ENCODE measurements at places on chromosomes 1 and 21. TPM values are rescaled to one million over a fixed set of nuclear protein-coding genes. Genes with fewer than 3 reads are reported as not detected.

DNA sequence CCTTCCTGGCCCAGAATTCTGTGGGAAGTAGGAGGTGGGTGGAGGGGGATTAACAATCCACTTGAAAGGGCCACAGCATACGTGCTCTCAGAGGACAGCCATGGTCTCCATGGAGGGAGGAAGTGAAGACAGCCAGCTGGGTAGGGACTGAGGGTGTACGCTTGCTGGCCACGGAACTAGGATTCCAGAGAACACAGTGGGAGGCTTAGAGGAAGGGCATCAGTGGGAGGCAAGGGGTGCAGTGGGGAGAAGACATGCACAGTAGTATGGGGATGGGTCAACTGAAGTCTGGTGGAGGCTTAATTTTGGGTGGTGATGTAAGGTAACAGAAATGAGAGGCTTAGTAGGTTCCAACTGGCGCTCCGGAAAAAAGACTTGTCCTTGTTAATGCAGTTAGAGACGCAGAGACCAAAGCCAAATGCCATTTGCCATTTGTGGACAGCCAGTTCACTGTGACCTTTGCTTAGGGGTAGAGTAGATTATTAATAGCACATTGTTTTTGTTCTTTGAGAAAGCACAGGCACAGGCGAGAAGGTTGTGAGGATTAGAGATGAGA, 103.0 kb downstream of the ZSCAN20 start:
- no peak for DNase-seq

- DNase-seq = no peak
Measured at GRCh38 chr1:86573763-86574484, 27.0 kb downstream of the CLCA4 start.

DNA sequence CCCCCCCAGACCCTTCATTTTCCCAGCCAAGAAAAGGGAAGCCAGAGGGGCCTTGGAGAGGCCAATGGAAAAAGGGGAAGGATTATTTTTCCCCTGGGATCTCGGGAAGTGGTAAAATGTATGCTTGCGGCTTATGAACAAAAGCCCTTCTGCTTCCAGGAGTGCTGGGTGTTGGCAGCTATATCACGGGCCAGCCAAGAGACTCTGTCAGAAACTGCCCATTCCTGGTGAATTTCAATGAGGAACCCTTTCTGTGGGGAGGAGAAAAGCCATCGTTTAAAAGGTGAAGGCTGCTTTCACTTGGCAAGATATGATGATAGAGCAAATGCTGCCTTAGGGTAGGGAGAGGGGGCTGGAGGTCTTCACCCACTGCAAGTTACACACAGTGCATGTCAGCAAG, 69.7 kb upstream of the ZC3H12A start:
- DNase-seq = no peak

DNA sequence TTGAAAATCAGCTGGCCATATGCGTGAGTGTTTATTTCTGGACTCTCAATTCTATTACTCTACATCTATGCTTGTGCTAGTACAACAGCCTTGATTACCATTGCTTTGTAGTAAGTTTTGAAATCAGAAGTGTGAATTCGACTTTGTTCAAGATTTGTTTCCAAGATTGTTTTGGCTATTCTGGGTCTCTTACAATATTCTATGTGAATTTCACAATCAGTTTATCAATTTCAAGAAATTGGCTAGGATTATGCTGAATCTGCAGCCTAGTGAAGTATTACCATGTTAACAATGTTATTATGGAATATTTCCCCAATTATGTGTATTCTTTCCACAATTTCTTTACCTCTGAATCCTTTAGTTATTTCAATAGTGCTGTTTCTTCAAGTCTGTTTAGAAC, 19.5 kb downstream of the SFPQ start:
- no peak for DNase-seq

DNA sequence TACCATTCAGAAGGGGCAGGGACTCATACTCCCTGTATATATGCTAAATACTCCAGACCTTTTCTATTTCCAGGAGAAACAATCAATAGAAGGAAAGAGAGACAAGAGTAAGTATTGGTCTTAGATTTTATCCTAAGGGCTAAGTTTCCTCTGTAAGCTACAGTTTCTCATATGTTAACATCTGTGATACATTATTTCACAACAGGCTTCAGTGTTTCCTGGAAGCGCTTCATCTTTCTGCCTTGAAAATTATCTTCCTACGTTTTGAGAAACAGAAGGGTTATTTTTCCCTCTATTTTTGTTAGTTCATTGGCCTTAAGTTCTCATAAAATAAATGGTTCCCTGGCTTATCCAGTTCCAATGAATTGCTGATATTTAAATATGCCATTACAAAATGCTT, 15.6 kb downstream of the FMO1 start:
- DNase-seq = no peak

GRCh38 chr1:226921504-226921903, 18.6 kb upstream of the COQ8A start:
- no peak for DNase-seq

- no peak for DNase-seq
Measured at GRCh38 chr1:174777262-174777661, 222.5 kb upstream of the CACYBP start.

DNA sequence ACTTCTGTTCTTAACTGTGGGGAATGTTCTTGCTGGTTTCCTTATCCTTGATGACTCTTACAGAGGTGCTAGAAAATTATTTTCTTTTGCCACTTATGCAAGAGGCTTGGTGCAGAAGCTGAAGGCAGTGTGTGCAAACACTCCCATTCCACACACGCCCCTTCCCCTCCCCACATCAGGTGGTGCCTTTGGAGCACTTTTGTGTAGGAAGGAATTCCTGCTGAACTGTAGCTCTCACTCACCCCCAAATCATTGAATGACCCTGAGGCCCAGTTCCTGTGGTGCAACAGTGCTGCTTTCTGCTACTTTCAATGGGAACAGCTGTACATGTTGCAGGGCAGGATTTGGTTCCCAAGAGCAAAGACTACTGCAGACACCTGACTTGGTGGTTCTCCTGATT, 101.8 kb downstream of the CD247 start:
- peak; percentile 74 for DNase-seq

DNA sequence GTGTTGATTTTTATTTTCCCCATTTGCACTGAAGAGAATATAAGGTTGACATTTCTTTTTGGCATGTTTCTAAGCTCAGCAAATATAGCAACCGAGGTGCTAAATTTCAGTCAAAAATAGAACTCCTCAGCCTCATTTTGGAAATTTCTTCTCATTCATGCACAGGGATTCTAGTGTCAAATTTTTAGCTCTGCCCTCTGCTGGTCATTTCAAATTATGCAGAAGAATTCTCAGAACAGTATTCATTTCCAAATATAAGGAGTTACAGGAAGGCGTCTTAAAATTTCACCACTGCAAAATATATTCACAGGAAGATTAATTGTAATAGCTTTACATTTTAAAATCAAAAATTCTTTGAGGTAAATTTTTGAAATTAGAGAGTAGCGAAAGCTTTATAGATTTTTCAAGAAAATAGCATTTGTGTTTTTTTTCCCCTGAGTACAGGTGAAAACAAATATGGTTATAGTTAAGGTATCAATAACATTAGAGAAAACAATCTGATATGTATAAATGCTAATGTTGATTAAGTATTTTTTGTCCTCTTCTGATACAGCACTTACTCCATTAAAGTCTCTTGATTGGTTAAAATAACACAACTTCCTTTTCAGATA, 57.9 kb downstream of the FMN2 start:
- no peak for DNase-seq

GRCh38 chr1:96674915-96675314, 46.7 kb upstream of the PTBP2 start:
- DNase-seq = no peak

The FHL3 gene
- total RNA-seq = 16.9 TPM

The LDLRAD1 gene
- 13.7 TPM for total RNA-seq

Data from lower lobe of right lung (tissue), 2 donors.